Kidney tubule cell (primary cell): ENCODE measurements at places on chromosomes 3 and 15.

DNA sequence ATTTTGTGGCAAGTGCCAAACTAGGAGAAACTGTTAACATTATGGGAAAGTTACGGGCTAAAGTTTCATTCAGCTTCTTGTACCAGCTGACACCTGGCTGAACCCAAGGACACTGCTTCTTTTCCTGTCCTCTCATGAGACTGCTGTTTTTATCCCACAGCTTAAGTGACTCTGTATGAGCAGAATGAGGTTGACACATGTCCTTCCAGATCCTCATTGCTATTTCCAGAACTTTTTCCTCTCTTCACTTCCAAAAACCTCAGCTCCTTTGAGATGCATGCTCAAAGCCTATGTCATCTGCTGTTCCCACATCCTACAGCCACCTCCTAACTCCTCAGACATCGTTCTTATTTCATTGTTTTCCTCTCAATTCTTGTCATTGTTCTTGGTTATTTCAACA is 183.6 kb downstream of the DCLK3 start:
- no peak for DNase-seq

- peak; percentile 48 for DNase-seq
These were observed 1.7 kb downstream of the RASL12 start for GRCh38 chr15:65066001-65066634.

- peak; percentile 21 for DNase-seq
These were observed 859 bp downstream of the RORA start for GRCh38 chr15:61227950-61228936.

GRCh38 chr3:50333744-50334328 is 5.8 kb upstream of the TUSC2 start:
- no peak for DNase-seq

DNA sequence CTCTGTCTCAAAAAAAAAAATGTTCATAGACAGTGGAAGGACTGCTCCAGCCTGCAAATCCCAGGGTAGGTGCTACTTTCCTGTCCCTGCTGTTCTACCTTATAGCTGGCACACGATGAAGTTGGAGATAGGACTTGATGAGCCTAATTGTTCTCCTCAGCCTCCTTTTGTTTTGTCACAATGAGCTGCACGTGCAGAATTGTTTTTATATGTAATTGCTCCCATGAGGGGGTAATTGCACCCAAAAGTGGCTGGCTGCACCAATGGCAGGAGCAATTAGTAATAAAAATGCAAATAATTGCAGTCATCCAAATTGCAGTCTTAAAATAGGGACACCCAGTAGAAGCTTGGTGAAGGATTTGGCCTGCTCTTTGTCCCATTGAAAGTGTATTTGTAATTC is 63.0 kb upstream of the PFN2 start:
- DNase-seq: no peak

DNA sequence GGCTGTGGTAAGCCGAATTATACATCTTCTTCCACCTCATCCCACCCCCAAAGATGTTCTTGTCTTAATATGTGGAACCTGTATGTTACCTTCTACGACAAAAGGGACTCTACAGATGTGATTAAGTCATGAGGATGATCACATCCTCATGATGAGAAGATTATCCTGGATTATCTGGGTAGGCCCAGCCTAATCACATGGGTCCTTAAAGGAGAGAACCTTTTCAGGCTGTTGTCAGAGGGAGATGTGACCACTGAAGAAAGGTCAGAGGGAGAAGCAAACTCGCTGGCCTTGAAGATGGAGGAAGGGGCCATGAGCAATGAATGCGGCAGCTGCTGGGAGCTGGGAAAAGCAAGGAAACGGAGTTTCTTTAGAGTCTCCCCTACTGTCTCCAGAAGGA is 12.9 kb upstream of the SCG3 start:
- DNase-seq: no peak

- DNase-seq: no peak
These were observed 61.0 kb downstream of the PGPEP1L start for GRCh38 chr15:98946301-98947255.

DNA sequence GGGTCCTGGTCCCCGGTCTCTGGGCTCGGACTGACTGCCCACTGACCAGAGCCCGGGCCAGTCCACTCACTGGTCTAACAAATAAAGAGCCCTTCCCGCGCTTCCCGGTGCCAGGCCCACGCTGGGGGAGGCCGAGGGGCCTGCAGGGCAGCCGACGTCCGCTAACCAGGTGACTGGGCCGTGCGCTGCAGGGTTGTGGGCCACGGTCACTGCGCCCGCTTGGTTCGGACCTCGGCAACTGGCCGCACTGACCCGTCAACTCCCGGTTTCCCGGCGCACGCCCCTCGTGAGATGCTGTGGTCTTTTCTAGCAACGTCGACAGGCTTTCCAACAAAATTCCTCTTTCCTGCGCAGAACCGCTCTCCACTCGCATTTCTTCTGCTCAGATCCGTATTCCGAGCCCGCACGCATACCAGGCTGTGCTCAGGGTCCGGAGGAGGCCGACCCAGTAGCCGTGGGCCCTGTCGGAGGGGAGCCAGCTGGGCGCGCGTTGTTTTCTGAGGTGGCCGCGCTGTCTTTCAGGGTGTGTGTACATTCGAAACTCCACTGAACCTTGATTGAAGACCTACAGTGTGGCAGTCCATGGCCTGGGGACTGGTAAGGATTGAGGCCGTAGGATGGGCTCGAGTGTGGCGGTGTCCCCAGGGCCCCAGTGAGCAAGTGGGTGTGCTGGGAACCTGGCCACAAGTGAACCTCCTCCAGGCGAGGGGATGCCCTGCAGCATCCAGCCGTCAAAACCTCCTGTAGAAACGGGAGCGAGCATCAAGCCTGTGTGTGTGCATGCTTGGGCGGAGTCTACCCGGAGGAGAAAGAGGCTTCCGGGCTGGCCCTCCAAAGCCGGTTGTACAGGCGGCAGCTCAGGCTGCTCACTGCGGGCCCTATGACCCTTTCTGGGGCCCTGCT is 875 bp upstream of the NT5DC2 start:
- DNase-seq: peak; percentile 27
